ENCODE measurements at places on chromosomes 13 and 19.

DNA sequence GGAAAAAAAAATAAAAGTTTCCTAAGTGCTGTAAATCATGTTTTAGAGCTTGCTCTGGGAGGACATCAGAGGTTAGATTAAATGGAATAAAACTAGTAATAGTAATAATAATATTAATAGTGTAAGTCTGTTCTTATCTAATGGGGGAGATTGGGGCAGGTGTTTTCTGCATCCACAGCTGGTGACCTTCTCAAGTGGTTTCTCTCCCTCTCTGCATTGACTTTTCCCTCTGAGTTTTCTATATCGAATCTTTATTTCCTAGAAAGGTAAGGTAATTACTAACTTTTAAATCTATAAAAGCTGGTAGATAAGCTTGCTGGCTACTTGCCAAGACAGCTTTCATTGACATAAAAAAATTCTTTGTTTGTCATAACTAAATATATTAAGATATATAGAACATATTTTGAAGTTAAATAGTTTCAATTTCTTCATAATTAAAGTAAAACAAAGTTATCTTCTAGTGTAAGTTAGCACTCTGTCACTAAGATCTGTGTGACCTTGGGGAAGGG lies 49.6 kb upstream of the DIAPH3 start:
- no peak for DNase-seq

GRCh38 chr13:46168341-46168740 lies 13.6 kb downstream of the LCP1 start:
- no peak for DNase-seq

DNA sequence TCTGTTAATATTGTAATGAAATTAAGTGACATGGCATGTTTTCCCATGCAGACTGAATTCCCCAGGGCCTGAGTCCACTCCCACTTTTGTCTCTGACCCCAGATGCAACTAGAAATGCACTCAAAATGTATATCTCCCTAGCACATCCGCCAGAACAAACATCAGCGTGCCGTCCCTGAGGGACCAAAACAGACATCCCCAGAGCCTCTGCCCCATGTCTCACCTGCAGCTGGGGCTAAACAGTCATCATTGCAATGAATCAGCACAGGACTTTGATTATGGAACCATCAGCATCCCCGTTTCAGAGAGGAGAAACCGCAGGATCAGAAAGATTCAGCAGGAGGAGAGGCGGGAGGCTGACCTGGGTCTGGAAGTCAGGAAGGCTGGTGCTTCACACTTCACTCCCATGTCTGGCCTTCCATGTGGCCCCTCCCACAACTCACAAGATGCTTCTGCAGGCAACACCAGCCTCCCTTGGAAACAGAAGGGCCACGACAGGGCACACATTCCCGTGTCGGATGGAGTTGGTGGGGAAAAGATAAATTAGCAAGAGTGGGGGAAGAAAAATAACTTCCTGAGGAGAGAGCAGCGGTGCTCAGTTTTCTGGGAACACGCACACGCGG lies 130.6 kb upstream of the VSTM2B start:
- DNase-seq = no peak

DNA sequence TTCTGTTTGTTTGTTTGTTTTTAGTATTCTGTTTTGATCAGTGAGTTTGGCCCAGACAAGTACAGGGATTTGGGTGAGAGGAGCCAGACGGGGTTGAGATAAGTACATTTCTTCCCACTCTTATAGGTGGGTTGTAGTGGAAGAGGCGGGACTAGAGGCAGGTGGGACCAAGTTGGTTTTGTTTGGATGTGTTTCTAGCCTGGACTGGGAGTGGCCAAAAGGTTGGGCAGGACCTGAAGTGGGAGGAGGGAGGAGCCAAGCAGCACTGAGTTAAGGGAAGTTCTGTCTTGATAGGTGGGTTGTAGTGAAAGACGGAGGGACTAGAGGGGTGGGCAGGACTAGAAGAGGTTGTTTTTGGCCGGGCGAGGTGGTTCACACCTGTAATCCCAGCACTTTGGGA lies 9.0 kb downstream of the DNASE2 start:
- peak; percentile 54 for DNase-seq

GRCh38 chr13:113073942-113074341 lies 31.6 kb upstream of the F7 start:
- no peak for DNase-seq

- DNase-seq = no peak
These were observed 12.3 kb downstream of the CIB3 start for GRCh38 chr19:16160943-16161560.

DNA sequence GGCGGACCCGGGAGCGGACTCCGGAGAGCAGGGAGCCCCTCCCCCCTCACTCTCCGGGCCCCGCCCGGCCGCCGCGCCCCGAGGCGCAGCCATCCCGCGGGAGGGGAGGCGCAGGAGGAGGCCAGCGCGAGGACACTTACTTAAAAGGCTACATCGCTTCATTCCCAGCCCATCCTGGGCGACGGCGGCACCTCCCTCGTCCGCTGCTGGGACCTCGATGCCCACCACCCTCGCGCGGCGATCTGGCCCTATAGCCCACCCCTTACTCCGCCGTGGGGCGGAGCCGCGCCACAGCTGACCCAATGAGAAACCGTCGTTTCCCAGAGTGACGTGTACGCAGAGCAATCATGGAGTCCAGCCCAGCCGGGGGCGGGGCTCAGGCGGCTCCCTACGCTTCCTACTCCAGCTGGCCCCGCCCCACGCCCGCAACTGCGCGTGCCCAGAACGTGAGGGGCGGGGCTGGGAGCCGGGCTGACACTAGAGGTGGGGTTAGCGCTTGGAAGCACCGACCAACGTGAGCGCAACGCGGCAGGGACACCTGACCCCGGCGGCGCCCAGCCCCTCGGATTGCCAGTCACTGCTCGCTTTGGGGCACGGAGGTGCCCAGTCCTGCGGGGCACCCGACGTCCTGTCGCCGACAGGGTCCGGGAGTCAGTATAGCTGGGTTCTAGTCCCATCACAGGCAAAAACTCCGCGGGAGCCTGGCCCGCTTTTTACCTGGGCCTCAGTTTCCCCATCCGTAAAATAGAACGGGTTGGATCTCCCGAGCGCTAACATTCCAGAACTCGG lies at the start of gene ANKRD27:
Gene ANKRD27, minus strand, starts transcription at position 250 of the 789 bp plus-strand sequence. CDS start 16,165 bp downstream, outside the sequence.
- peak; percentile 99 for DNase-seq

DNA sequence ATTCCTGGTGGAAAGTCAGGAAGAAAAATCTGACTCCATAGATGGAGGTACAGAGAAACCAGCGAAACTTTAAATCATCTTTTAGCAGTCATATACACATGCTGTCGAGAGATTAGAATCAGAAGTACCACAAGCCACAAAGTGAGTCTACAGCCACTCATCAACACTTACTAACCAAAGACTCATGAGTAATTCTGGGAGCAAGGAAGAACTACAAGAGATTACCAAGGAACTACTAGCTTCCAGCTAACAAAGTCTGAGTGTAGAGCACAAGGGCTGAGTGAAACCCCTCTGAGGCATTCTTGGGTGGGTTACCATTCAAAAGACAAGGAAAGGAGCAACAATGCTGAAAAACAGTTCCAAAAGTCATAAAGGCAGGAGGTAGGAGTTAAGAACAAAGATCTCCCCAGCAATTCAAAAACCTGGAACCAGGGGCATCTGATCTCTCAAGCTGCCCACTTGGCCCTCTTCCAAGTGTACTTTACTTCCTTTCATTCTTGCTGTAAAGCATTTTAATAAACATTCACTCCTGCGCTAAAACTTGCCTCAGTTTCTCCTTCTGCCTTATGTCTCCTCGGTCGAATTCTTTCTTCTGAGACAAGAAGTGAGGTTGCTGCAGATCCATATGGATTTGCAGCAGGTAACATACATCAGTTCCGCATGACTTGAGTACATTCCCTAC lies 13.0 kb downstream of the RBM26 start:
- no peak for DNase-seq

GRCh38 chr19:39408392-39409207 lies 2.0 kb downstream of the ZFP36 start:
- DNase-seq = no peak

DNA sequence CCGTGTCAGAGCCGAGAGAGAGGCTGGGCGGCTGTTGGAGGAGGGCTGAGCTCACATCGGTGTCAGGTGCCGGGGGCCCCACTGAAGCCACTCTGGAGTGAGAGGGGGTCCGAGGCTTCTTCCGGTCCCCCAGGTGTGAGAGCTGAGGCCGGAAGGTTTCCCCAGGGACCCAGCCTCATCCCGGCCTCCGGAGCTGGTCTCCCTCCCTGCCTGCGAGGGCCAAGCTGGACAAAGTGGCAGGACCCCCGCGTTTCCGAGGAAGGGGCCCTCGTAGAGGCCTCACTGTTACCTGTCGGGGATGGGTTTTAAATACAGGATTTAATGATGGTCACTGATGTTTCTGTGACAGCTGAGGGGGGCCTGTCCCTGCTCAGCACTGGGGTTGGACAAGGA lies 6.6 kb downstream of the HCN2 start:
- DNase-seq = no peak

DNA sequence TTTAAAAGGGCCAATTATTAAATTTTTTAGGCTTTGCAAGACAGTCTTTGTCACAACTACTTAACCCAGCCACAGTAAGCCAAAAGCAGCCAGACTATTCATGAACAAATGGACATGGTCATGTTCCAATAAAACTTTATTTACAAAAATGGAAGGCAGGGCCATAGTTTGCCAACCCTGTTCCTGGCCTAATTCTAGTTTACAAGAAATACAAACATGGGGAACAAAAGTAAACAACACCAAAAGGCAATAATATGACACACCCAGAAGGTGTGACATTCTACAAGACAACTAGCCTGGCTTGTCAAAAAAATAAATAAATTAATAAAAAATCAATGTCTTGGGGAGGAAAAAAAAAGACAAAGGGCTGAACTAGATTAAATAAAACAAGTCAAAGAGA lies 24.8 kb upstream of the CCNP start:
- DNase-seq = no peak

- DNase-seq = no peak
These were observed 42.4 kb downstream of the ZIC2 start for GRCh38 chr13:100024023-100024422.

GRCh38 chr13:36531746-36532486 lies 99.6 kb downstream of the CCNA1 start:
- no peak for DNase-seq

GRCh38 chr19:33157906-33158305 lies 26.0 kb downstream of the WDR88 start:
- DNase-seq = no peak

DNA sequence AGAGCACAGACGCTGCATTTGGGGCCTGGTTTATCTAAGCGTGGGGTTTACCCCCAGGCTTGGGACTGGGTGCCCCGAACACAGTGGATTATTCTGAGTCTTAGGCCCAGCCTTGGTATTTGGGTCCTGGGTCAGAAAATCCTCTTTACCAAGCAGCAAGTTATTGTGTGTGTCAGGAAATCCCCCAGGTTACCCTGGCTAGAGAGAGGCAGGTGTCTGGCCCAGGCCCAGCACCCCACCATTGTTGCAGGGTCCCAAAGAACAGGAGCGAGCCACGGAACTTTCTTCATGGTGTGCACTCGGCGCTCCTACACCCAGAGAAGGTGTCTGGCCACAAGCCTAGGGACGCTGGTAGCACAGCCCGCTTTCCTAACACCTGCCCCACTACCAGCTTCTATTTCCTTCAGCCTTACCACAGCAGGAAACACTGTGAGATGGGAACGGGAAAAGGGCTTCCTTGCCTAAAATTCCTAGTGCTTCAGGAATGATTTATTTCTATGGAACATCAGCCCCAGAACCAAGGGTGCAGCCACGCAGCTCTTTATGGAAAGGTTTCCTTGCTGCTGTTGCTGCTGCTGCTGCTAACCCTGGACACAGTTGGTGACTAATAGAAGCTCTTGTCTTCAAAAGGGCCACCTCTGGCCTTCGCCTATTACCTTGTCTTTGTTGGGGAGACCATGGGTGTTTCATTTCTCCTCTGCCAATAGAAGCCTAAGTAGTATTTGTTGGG lies 7.4 kb upstream of the CDX2 start:
- no peak for DNase-seq
